Activated T-cell treated with anti-CD3 and anti-CD28 coated beads for 48 hours (primary cell): ENCODE measurements at places on chromosomes 2 and 18.
A peak's percentile ranks its signal among the peaks of the same experiment; 100 is the strongest.

DNA sequence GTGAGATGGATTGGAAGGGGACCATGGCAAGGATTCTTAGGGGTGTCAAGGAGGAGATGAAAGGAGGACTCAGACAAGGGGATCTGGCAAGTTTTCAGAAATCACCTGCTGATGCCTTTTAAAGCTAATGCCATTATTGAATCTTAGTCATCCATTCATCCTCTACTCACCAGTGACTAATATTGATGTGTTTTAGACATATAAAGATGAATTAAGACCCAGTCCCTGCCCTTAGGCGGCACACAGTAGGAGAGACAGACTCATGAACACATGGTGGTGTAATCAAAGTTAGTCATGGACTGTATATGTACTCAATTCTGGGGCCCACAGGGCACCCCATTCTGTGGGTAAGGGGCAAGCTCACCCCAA, 56.5 kb upstream of the ATL2 start:
- no peak for DNase-seq

DNA sequence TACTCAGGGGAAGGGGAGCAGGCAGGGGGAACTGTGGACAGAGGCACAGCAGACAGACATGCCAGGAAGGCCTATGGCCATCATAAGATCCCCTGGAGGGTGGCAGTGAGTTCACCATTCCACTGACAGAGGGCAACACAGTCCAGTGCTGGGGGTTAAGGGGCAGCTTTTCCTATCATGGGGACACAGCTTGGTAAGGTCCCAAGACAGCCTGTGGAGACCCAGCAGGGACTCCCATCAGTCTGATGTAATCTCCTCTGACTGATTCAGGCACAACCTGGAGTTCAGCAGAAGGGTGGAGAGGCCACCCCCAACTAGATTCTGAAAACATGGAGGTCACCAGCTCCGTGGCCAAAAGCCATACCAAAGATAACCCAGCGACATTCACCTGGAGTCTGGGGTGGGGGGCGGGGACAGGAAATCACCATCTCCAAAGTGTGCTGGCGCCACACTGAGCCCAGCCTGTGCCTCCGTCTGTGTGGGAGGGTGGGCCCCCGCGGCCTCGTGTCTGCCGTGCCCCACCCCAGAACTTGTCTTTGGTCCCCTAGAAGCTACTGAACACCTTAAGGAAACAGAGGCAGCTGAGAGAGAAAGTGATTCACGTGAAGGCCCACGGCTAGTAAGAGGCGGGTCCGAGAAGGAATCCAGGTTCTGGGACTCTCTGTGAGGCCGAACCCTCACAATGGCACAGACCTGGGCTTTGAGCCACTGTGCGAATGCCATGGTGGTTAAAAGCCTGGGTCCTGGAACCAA, 28.6 kb downstream of the DNMT3A start:
- DNase-seq, result no peak

- no peak for DNase-seq
Measured at GRCh38 chr2:207073412-207073800, 92.3 kb downstream of the KLF7 start.

DNA sequence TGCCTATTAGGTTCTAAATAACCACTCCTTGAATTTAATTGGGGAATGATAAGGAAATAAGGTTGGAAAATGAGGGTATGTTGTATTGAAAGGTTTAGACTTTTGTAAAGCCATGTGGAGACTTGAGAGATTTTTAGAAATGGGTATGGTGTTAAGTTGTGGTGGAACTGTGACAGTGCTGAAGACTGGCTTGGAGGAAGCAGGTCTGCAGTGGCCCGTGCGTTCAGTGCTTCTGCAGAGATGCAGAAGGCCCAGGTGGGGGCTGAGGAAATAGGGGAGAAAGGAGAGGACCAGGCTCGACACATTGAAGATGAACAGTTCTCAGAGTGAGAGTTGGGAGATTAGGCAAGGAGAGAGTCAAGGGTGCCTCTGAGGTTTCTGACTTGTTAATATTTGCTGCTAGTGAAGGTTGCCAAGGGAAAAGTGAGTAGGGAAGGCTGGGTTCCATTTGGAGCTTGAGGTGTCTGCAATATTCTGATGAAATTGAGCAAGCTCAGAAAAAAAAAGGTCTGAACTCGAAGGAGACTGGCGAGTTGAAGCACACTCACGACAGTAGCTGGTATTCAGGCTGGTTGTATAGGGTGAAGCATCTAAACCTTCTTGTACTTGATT, 25.5 kb upstream of the SAG start:
- DNase-seq, result no peak

DNA sequence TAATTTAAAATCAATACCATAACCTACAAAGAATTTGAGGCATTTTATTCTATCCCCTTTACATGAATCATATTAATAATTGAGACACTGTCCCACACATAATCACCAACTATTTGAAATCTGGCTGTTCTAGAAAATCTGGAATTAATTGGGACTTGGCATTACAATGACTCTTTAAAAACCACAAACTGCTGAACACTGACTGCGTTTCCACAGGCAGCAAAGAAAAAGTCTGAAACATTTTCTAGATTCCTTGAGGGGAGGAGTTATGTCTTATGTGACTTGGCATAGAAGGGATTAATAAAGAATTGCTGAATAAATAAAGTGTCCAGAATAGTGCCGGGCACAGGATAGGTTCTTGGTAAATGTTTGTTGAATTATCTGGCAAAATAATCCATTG, 61.4 kb downstream of the GPR39 start:
- DNase-seq, result no peak

- DNase-seq, result no peak
Measured at GRCh38 chr2:130850788-130851623, 14.3 kb downstream of the ARHGEF4 start.

GRCh38 chr2:235591921-235592320, 98.1 kb downstream of the AGAP1 start:
- no peak for DNase-seq

DNA sequence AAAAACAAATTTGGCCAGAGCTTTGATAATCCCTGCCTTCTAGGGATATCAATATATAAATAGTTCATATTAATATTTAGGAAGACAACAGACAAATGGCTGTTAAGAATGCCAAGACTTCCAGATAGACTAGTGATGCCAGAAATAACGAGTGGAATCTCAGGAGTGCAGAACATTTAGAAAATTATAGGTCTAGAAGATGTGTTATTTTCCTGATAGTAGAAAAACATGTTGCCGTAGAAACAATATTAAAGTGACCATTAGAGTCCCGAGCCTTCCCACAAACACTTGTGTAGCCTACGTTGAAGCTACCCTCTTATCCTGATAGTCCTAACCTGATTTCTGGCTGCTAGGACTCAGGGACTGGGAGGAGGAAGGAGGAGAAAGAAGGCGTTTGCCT, 54.3 kb upstream of the ITGA6 start:
- no peak for DNase-seq

GRCh38 chr2:38125842-38126241, 49.9 kb upstream of the CYP1B1 start:
- DNase-seq, result no peak

DNA sequence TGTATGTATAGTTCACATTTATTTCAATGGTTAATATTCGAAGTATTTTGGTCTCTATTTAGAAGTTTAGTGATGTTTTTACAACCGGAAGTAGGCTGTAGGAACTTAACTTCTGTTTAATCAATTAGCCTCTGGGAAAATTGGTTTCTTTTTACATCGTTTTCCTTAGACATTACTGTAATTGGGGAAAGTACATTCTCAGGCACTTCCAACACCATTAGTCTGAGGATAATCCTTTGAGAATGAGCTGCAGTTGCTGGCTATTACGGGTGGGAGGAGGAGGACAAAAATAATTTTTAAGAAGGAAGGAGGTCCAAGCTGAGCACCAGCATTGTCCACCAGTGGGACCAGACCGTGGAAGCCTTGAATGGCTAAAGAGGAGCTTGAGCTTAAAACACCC, 70.4 kb upstream of the ST3GAL5 start:
- no peak for DNase-seq

GRCh38 chr2:8794923-8795825, 42.2 kb downstream of the KIDINS220 start:
- DNase-seq, result no peak

- no peak for DNase-seq
Measured at GRCh38 chr2:207385903-207386302, 143.9 kb upstream of the CREB1 start.

GRCh38 chr2:96241900-96242611, 23.7 kb downstream of the TMEM127 start:
- peak; percentile 46 for DNase-seq

DNA sequence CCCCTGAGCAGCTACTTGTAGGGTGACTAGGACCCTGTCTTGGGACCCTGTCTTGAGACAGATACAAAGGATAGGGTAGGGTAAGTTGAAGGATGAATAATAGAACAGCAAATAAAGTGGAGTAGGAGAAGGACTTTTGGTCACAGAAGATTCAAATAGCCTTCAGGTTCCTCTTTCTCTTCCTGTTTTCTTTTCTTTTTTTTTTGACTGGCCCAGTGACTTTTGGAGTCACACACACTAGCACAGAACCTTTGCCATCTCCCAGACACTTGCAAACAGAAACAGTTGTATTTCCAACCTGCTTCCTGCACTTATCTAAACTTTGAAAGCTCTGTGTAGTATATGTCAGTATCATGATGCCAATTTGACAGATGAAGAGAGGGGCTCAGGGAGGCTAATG, 108.2 kb downstream of the TDRD15 start:
- no peak for DNase-seq

DNA sequence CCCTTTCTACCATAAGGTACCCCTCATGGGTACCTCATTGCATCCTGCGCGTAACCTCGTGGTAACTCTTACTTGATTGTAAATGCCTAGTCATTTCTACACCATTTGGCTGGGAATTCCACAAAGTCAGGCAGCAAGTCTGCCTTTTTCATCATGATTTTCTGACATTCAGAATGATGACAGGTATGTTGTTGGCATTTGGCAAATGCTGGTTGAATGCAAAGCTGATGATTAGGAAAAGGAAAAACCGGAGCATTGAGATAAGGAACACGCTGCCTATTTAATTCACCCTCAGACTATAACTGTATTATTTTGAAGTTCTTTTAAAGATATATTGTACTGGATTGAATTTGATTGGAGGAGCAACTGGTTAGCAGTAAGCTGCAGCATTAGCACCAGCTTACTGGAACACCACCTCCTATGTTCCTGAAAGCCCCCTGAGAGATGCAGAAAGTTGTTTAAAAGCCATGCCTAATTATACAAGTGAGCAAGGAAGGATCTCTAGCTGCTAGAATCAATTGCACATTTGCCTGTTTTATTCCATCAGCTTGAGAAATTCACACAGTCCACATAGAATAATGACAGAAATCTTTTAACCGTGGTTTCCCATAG, 520.1 kb downstream of the LRP1B start:
- DNase-seq, result no peak

GRCh38 chr2:239944694-239945551, 80.2 kb downstream of the NDUFA10 start:
- peak; percentile 15 for DNase-seq

DNA sequence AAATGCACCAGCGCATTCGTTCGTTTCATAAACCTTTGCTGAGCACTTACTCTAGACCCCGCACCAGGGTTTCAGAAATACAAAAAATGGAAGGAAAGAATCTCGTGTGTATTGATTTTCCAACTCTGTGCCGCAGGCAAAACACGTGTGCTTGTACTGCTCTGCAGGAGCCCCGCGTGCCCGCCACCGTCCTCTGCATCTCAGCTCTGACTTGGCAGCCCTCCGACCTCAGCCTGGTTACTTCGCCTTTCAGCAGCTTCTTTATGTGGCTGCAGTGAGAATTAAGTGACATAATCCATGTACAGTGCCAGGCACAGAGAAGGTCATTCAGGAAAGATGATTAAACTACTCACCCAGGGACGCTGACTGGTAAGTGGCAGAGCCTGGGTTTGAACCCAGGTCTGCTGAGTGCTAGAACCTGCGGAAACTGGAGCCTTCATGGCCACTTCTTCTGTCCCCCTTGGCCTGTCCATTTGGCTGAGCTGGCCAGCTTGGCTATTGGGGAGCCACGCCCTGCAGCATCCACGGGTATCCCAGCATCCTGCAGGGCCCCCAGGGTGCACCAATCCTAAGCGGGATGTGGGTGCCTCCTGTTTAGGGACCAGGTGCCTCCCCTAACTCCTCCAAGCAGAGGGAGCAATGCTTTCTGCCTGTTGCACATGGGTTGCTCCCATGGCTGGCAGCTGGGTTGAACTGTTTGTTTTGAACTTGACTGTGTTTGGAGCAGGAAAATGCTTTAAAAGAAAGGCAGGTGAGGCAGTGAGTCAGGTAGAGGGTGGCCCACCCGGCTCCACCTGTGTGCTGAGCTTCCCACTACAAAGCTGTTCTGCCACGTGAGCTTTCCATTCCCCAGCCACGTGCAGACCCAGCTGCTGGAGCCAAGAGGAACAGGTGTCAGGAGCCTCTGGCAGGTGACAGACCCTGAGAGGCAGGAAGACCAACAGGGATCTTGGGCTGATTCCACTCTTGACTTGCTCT, 34.3 kb downstream of the INHBB start:
- no peak for DNase-seq

- DNase-seq, result no peak
Measured at GRCh38 chr18:12744103-12744502, 41.3 kb downstream of the PSMG2 start.

- DNase-seq, result no peak
Measured at GRCh38 chr2:239181074-239181902, 219.5 kb downstream of the HDAC4 start.

DNA sequence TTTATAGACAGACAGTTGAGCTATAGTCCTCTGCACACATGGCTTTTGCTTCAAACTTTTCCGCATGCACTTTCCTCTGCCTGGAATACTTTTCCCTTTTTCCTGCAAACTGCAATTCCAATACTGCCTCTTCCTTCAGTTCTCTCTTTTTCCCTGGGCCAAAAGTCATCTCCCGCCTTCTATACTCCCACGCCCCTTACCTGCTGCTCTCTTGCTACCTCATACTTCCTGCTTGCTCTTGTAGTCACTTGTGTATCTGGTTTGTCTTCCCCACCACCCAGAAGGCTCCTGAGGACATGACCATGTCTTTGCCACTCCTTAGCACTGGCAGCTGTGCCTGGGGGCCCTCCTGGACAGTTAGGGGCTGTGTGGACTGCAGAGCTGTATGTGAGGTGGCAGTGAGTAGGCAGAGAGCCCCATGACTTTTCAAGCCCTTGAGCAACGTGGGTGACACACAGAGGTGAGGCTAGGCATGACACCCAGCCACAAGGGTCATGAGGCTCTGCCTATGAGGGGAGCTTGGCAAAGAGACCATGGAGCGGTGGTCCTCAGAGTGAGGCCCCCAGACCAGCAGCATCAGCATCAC, 23.2 kb downstream of the SPEG start:
- no peak for DNase-seq
